ENCODE measurements at places on chromosomes 5 and 9. TPM values are rescaled to one million over a fixed set of nuclear protein-coding genes. Genes with fewer than 3 reads are reported as not detected.

DNA sequence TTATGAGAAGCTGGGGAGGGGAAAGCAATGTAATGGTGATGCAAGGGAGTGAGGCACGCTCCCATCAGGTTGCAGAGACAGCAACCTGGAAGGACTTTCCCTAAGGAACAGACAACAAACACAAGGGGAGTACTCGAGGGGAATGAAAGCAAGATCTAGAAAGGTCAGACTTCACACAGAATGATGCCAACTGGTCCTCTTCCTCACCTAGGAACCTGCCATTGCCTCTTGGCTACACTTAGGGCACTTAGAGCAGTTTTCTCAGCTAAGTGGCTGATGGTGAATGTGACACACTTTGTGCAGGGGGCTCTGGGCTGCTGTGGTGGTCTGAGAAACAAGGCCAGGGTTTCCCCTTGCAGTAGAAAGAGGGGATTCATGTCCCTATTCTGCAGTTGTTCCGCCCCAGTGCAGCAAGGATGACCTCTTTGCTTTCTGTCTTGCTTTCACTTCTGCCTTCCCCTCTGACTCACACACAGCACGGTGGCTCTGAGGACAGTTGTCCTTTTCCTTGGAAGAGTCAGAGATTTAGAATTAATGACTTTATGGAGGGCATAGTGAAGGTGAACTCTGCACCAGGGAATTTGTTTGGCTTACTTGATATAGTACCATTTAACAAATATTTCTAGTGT is 394.0 kb upstream of the KLF4 start:
- no peak for DNase-seq
- peaks cover under 1% of the 10 kb centered on the region for H3K4me1 ChIP-seq
- H3K27ac ChIP-seq = no peak overlapping the region
- H3K36me3 ChIP-seq = no peaks in the 10 kb centered on the region
- no peaks in the 10 kb centered on the region for H3K27me3 ChIP-seq
- H3K4me3 ChIP-seq = no peak overlapping the region

IL3 gene
- not detected for total RNA-seq

DNA sequence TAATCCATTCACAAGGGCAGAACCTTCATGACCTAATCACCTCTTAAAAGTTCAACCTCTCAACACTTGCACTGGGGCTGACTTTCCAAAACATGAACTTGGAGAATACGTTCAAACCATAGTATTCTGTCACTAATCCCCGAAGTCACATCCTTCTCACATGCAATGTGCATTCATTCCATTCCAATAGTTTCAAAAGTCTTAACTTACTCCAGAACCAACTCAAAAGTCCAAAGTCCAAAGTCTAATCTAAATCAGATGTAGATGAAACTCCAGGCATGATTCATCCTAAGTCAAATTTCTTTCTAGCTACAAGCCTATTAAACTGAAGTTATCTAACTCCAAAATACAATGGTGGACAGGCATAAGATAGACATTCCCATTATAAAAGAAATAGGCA is 21.7 kb upstream of the ADAMTSL1 start:
- no peaks in the 10 kb centered on the region for H3K36me3 ChIP-seq
- no peak overlapping the region for H3K4me3 ChIP-seq
- no peak overlapping the region for H3K27ac ChIP-seq
- no peaks in the 10 kb centered on the region for H3K27me3 ChIP-seq
- no peak for DNase-seq
- H3K4me1 ChIP-seq = peaks cover 4% of the 10 kb centered on the region

GRCh38 chr9:98120476-98120875 is 1.5 kb upstream of the TRIM14 start:
- no peak overlapping the region for H3K27ac ChIP-seq
- no peaks in the 10 kb centered on the region for H3K27me3 ChIP-seq
- peaks cover 2% of the 10 kb centered on the region for H3K4me1 ChIP-seq
- no peak for DNase-seq
- H3K36me3 ChIP-seq = no peaks in the 10 kb centered on the region

DNA sequence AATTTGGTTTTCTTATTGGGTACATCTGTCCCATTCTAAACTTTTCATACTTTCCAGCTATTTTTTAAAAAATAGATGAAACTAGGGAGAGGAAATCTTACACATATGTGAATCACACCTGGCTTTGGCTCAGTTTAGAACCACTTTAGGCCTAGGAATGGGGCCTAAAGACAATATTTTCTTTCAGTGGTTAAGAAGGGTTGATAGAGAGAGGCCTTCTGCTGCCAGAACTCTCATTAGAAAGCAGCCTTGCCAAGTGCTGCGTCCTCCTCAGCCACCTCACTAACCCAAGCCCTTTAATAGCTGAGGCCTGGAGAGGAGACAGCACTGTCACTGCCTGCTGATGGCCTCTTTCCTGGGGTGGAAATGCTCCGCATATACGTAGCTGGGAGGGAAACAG is 167.5 kb downstream of the SAXO1 start:
- H3K4me1 ChIP-seq = peaks cover 2% of the 10 kb centered on the region
- no peak for DNase-seq
- no peak overlapping the region for H3K4me3 ChIP-seq
- no peak overlapping the region for H3K27ac ChIP-seq
- H3K27me3 ChIP-seq = no peaks in the 10 kb centered on the region
- H3K36me3 ChIP-seq = no peaks in the 10 kb centered on the region

All from ovary (tissue), 10 donors.